ENCODE measurements at places on chromosomes 7 and 10. TPM values are rescaled to one million over a fixed set of nuclear protein-coding genes. Genes with fewer than 3 reads are reported as not detected.

The POLR2J2 gene
- 8.3 TPM for total RNA-seq

The RNF148 gene
- 1.2 TPM for total RNA-seq

The GBX1 gene
- total RNA-seq: not detected

DNA sequence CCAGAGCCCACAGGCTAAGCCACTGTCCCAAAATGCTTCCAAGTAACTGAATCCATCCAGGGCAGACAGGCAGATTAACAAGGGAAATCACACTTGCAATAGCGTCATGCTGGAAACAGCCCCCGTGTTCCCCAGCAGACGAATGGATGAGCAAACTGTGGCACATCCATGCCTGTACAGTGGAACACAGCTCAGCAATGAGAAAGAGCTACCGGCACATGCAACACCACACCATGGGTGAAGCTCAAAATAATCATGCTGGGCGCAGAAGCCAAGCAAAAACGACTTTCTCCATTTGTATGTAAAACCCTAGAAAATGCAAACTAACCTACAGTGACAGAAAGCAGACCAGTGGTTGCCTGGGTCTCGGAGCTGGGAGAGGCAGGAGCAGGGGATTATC, 153.1 kb downstream of the SLIT1 start:
- no peaks in the 10 kb centered on the region for H3K36me3 ChIP-seq
- H3K27me3 ChIP-seq: peaks cover 47% of the 10 kb centered on the region
- H3K4me1 ChIP-seq: peaks cover 8% of the 10 kb centered on the region
- DNase-seq: peak; percentile 14

GRCh38 chr7:90595342-90595800, 750 bp upstream of the CDK14 start:
- peak overlapping the region; percentile 94 for H3K4me3 ChIP-seq
- peaks cover 25% of the 10 kb centered on the region for H3K4me1 ChIP-seq
- H3K27me3 ChIP-seq: no peaks in the 10 kb centered on the region
- peak; percentile 78 for DNase-seq
- H3K36me3 ChIP-seq: no peaks in the 10 kb centered on the region

DNA sequence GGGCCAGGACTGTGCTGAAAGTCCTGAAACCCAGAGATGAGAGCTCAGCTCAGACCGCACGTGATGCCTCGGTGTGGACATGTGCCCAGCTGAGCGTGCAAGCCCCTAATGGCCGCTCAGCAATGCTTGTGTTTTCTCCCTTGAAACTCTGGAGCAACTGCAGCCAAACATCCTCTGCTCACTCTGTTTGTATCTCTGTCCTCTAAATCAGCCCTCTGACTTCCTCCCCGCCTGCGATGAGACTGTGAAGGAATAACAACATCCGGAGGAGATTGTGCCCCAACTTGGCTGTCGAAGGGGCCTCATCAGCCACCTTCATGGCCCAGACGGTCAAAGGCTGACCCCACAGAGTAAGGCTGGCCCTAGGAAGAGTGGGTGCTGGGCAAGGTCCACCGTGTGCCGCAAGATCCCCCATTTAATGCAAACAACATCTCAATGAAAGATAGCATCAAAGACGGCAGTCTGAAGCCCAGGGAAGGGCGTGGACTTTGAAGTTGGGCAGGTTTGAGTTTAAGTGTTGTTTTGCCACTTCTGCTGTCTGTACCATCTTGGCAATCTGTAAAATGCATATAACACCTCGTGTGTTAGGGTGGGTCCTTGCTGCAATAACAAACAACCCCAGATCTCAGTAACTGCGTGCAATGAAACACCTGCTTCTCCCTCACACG, 39.9 kb downstream of the CALML3 start:
- H3K4me1 ChIP-seq: peaks cover 50% of the 10 kb centered on the region
- H3K27ac ChIP-seq: peak overlapping the region; percentile 82
- DNase-seq: no peak
- H3K4me3 ChIP-seq: peak overlapping the region; percentile 7
- H3K36me3 ChIP-seq: no peaks in the 10 kb centered on the region

DNA sequence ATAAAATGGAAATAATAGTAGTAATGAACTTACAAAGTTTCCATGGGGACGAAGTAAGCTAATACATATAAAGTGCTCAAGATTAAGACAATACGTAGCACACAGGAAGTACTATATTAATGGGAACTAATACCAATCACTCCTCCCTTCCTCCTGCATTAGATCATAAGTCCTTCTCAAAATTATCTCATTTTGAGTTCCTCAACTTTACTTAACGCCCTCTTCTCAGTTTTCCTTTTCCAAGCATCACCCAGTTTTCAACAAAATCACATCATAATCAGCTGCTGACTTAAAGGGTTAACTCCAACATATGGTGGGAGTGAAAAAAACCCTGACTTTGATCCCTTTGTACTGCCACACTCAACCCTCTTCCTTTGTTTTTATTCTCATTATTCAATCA, 24.4 kb downstream of the JMJD1C start:
- no peak for DNase-seq
- H3K27ac ChIP-seq: no peak overlapping the region
- H3K36me3 ChIP-seq: no peaks in the 10 kb centered on the region
- H3K27me3 ChIP-seq: no peaks in the 10 kb centered on the region

Data from osteoblast (primary cell).